ENCODE measurements at places on chromosomes 4 and X.
A peak's percentile ranks its signal among the peaks of the same experiment; 100 is the strongest.

DNA sequence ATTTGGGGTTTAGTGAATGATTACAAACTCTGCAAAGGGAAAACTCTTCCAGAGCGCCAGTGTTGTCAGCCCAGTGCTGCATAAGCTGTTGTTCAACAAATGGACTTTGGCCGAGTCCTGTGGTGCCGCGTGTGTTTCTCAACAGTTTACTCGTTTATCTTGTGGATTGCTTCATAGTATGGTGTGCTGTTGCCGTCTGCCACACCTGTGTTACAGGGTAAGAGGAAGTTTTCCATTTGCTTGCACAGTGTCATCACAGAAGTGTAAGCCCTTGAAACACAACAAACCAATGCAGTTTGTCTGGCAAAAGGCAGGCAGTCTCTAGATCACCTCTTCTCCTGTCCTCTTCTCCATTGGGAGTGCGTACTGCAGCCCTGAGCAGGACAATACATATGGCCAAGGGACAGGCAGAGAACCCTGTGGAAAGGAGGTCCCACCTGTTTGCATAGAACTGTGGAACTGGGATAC is 66.3 kb downstream of the DCUN1D4 start:
- no peak for DNase-seq

GRCh38 chr4:159016593-159017024 is 86.3 kb upstream of the RAPGEF2 start:
- no peak for DNase-seq

DNA sequence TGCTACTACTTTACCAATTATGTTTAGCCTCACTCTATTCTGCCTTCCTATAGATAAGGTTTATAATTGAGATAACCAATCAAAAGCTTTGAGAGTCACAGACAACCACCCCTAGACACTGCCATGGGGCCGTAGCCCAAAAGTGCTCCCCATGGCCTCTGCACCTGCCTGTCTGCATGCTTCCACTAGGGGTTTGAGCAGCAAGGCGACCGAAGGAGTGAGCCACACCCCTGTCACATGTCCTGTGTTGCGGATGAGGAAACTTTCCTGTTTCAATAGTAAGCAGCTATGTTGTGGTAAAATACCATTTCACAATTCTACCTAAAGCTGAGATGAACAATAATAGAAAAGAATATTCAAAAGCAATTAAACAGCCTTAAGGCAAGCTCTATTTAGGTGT is 856.0 kb upstream of the FRG1 start:
- no peak for DNase-seq

- no peak for DNase-seq
Measured at GRCh38 chr4:174707051-174707676, 121.9 kb downstream of the GLRA3 start.

GRCh38 chr4:155307731-155308277 is 69.0 kb downstream of the MAP9 start:
- no peak for DNase-seq

DNA sequence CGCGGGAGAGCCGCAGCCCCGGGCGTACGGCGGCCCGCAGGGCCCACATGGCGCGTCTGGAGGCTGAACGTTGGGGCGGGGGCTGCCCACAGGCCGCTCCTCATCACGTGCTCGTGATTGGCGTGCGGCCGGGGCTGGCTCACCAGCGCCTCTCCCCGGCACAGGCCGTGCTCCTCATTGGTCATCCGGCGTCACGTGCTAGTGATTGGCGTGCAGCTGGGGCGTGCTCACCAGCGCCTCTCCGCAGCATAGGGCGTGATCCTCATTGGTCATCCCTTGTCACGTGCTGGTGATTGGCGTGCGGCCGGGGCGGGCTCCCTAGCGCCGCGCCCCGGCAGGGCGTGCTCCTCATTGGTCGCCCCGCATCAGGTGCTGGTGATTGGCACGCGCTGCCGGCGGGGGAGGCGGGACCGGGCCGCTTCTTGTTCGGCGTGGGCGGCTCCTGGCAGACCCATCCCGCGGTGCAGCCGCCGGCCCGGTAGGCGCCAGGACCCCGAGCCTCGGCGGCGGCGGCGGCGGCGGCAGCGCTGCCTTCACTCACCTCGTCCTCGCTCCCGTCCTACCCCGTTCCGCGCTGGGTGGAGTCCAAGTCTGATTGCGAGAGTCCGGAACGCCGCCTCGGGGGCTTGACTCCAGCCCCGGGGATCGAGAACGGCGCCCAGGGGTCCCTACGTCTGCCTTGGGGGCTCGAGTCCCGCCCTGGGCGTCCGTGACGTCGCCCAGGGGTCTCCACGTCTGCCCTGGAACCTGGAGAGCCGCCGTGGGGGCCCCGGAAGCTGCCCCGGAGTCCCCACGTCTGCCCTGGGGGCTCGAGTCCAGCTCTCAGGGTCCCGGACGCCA is at the start of gene GTPBP6:
GTPBP6 (minus strand) TSS at position 58 of the 840 bp plus-strand sequence; CDS start at position 49, 9 bp downstream.
- peak; percentile 93 for DNase-seq

DNA sequence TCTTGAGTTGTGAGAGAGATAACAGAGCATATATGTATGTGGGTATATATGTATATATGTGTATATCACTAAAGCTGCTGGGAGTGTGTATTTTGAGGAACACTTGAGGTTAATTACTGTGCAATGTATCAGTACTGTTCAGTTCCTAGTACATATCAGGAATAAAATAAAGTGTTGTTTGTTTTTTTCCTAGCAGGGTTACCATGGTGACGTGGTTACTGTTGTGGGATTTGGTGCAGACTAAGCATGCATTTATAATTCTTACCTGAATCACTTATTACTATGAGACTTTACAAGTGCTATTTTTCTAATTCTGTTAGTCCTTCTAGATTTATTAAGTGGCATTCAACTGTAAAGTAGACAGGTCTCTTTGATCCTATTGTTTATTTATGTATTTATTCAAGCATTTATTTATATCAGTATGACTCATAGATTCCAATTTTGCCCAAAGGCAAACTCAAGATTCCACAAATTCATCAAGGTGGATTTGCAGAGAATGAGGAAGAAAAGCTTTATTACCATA is 26.9 kb upstream of the BEX4 start:
- DNase-seq, result no peak

DNA sequence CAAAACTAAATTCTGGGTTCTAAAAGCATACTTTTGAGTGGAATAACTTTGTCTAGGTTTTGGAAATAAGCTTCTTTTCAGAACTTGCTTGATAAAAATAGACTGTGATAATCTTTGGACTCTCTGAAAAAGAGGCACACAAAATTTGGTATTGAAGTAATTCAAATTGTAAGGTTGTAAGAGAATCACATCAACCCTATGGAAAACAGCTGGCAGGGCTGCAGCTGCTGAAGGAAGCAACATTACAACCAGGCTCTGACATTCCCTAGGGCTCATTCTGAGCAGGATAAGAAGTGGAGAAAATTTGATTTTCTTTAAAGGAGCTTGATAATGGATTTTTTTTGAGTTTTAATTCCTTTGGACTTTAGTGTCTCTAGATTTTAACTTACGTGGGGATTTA is 147.6 kb downstream of the FSTL5 start:
- no peak for DNase-seq

DNA sequence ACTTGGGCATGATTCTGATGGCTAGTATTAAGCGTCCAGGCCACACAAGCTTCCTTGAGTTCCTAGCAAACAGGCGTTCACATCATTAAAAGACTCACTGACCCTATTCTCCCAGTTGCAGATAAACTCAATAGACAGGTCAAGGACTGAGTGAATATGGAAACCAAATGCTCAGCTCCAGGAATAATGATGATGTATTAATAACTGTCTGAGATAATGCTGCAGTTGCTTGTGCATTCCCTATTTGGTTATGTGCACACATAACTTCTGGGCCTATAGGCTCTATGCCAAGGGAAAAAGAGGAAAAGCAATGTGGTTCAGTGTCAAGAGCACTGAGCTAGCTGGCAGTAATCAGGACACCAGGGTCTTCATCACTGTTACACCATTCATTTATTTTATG is 3.5 kb downstream of the RAB9B start:
- no peak for DNase-seq

GRCh38 chrX:47877327-47877726 is 40.6 kb downstream of the ZNF81 start:
- DNase-seq, result no peak

DNA sequence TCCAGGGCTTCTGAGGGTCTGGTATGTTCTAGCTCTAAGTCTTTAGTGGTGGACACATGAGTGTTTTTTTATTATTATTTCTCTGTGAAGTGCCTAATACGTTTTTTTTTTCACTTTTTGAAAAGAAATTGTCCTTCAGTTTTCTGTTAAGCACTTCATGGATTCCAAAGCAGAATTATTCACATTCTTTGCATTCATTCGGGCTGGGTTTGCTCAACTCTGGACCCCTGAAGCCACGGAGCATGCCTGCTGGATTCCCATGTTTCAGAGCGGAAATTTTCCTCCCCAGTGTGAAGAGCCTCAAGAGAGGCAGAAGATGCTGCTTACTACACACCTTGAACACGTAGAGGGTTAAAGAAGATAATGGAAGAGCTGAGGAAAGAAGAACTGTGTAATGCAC is 107.5 kb downstream of the EGF start:
- no peak for DNase-seq

- DNase-seq, result no peak
Measured at GRCh38 chr4:136713140-136713539, 819.2 kb downstream of the PCDH18 start.
